Jurkat, Clone E6-1 (cell line): ENCODE measurements at places on chromosomes 5 and 9.
A peak's percentile ranks its signal among the peaks of the same experiment; 100 is the strongest.

DNA sequence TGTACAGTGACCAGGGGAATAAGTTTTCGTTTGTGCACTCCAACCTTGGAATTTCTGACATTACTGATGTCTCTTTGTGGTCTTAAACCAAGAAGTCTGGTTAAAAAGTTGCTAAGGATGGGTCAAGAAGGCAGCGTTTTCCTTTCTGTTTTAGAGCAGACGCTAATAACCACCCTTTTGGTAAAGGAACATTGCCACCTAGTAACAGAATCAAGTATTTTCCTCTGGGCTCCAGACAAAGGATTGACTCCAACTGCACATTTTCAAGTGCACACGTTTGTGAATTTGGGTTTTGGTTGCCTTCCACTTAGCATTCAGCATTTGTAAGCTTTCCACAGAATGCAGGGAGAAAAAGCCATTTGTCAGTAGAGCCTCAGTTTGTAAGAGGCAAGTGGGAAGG, 22.2 kb upstream of the CEP78 start:
- DNase-seq, result peak; percentile 66

DNA sequence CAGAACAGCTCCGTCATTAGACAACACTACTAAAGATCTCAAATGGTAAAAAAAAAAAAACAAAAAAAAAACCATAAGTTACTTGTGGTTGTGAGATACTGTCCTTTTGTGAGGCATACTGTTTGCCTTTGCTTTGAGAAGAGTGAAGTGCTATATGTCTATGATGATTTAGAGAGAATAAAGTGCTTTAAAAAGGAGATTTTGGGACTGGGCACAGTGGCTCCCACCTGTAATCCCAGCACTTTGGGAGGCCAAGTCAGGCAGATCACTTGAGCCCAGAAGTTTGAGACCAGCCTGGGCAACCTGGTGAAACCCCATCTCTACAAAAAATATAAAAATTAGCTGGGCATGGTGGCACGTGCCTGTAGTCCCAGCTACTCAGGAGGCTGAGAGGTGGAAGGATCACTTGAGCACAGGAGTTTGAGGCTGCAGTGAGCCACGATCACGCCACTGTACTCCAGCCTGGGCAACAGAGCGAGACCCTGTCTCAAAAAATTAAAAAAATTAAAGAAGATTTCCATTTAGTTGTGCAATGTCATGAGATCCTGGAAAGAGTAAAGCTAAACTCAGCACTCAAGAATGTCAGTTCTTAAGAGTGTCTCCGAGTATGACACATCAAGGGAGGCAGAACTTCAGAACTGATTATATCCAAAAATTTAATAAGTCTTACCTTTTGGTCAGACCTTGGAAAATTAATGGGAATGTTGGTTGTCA, 87.3 kb downstream of the PRDM6 start:
- DNase-seq, result no peak

DNA sequence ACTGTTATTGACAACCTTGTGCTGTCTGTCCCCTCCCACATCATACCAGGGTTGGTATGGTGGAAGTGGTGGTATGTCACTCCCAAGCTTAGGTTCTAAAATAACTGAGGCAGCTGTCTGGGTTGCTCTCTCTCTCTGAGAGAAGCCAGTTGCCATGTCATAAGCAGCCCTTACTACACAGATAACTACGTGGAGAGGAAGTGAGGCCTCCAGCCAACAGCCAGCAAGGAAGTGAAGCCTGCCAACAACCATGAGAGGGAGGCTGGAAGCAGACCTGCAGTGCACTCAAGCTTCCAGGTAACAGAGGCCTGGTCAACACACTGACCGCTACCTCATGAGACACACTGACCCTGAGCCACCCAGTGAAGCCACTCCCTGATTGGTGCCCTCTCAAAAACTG, 18.6 kb downstream of the CTNNAL1 start:
- DNase-seq, result peak; percentile 60

DNA sequence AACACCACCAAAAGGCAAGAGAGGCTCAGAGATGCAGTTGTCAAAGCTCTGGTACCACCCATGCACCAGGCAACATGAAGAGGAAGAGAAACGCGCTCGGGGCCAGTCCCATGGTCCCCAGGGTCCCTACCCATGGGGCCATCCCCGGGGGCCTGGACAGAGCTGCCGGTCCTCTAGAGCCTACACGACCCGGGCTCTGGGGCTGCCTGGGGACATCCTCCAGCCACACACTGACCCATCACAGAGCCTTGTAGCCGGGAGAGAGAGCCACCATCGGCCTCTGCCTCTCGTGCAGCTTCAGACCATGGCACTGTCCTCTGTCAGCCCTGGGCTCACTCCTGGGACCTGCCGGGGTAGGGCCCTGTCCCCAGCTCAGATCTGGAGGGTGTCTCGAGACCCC, 23.7 kb downstream of the VAV2 start:
- no peak for DNase-seq

- no peak for DNase-seq
Measured at GRCh38 chr5:68953875-68954617, 139.8 kb upstream of the SLC30A5 start.
